Cardiac muscle cell (in vitro differentiated cells and primary cell): ENCODE measurements at places on chromosomes 13 and 19. TPM values are rescaled to one million over a fixed set of nuclear protein-coding genes. Genes with fewer than 3 reads are reported as not detected.

Gene RPL36
- total RNA-seq = 829 and 1,053 TPM in 2 replicates

Gene DAZAP1
- total RNA-seq = 103 and 112 TPM in 2 replicates

GRCh38 chr13:21344662-21345176 is 114.4 kb downstream of the ZDHHC20 start:
- H3K36me3 ChIP-seq = no peaks in the 10 kb centered on the region
- no peak overlapping the region for H3K27ac ChIP-seq
- DNase-seq = no peak
- no peaks in the 10 kb centered on the region for H3K27me3 ChIP-seq
- H3K4me3 ChIP-seq = no peak overlapping the region
- no peaks in the 10 kb centered on the region for H3K4me1 ChIP-seq

DNA sequence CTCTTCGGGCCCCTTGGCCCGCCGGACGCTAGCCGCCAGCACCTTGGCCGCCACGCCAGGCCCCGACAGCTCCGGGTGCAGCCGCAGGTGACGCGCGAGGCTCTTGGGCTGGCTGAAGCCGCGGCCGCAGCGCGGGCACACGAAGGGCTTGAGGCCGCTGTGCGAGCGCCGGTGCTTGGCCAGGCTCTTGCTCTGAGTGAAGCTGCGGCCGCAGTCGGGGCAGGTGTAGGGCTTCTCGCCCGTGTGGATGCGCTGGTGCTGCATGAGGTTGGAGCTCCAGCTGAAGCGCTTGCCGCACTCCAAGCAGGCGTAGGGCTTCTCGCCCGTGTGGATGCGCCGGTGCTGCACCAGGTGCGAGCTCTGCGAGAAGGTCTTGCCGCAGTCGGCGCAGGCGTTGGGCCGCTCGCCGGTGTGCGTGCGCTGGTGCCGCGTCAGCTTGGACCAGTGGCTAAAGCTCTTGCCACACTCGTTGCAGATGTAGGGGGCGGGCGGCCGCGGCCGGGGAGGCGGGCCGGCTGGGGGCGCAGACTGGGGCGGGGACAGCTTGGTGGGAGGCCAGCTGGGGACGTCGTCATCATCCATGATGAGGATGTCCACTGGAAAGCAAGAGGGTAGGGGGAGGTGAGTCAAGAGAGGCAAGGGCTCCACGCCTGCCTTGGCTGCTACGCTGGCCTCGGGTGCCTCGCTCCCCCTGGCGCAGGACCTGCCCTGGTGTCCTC is 32.4 kb downstream of the ZNF787 start:
- H3K4me1 ChIP-seq = no peaks in the 10 kb centered on the region
- no peak overlapping the region for H3K27ac ChIP-seq
- no peaks in the 10 kb centered on the region for H3K27me3 ChIP-seq
- DNase-seq = no peak
- H3K36me3 ChIP-seq = no peaks in the 10 kb centered on the region

DNA sequence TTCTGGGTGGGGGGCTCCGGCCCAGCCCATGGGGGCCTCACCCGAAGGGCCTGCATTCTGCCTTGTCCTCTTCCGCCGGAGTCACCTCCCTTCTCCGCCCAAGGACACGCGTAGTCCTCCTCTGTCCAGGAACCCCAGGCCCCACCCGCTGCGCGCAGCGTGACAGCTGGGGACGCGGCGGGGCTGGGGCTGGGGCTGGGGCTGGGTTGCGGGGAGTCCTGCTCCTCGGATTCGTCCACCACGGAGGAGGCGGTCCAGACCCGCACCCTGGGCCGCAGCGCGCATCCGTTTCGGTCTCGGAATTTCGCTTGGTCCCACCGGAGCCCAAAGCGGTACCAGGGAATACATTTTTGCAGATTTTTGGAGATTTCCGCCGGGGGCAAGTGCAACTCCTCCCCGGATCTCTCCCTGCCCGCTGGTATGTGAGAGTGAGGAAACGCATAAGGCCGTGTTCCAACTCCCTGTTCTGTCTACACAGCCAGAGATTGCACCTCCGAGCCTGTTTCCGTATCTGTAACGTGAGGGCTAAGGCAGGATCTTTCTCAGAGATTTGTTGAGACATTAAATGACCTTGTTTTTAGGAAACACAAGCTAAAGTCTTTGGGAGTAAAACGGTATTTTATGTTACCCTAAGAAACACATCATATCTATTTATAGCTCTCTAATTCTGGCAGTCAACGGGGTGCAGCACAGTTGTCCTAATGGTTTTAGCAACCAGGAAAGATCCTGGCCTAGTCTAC is at the start of gene COX7A1:
TSS of gene COX7A1 (minus strand) at position 96 of the 740 bp plus-strand sequence. CDS start at position 56, 40 bp downstream.
- no peak within 1 kb of the TSS for H3K27ac ChIP-seq
- H3K36me3 ChIP-seq = peaks cover 13% of the 10 kb centered on the region
- H3K4me1 ChIP-seq = no peaks in the 10 kb centered on the region
- no peaks in the 10 kb centered on the region for H3K27me3 ChIP-seq
- H3K4me3 ChIP-seq = no peak within 1 kb of the TSS
- peak; percentile 74 for DNase-seq
